ELR (cell line): ENCODE measurements at places on chromosomes 7 and 10.
A peak's percentile ranks its signal among the peaks of the same experiment; 100 is the strongest.

DNA sequence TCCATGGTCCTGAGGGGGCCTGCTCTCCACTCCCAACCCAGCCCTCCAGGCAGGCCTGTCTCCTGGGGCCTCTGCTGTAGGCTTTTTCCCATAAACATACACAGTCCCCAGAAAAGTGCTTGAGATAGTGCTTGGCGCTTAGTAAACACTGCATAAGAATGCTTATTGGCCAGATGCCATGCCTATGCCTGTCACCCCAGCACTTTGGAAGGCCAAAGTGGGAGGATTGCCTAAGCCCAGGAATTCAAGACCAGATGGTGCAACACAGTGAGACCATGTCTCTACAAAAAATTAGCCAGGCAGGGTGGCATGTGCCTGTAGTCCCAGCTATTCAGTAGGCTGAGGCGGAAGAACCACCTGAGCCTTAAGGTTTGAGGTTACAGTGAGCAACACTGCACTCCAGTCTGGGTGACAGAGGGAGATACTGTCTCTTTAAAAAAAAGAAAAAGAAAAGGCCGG, 24.6 kb upstream of the ASL start:
- peak; percentile 87 for DNase-seq

GRCh38 chr10:128064108-128064969, 61.9 kb downstream of the MKI67 start:
- peak; percentile 49 for DNase-seq

GRCh38 chr10:1648648-1649047, 88.7 kb downstream of the ADARB2 start:
- no peak for DNase-seq

DNA sequence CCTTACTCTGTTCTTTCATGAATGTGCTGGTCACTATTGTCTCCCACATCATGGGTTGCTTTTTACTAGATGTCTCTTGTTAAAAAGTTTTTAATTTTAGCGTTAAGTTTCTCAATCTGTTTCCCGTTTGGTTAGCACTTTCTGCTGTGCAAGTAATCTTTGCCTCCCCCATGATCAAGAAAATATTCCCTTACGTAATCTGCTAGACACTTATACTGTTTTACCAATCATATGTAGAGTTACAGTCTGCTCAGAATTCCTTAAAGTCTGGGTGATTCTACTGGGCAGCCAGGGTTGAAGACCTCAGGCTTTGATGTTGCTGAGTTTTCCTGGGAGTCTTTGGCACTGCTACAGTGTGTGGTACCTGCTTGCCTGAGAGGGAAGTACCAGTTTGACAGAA, 38.2 kb upstream of the RPA3 start:
- DNase-seq = no peak

- no peak for DNase-seq
These were observed 41.1 kb upstream of the FAM133B start for GRCh38 chr7:92631067-92631849.

DNA sequence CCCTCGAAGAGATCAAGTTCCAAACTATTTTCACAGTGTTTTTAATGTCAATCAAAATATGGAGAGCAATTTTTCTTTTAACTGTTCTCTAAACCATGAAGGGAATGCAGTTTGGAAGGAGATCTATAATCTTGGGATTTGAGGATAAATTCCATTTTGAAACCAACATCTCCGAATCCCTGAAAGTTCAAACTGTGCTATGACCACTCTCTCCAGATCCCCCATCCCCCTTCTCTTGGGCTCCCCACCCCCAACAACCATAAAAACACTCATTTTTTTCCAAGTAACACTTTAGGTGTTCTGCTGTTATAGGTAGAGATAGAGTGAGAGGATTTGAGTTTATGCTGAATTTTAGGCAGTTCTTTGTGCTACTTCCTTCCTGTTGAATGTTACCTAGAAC, 1.7 kb downstream of the CALD1 start:
- DNase-seq = no peak

- DNase-seq = no peak
These were observed 55.0 kb downstream of the TRIM24 start for GRCh38 chr7:138515001-138515528.

DNA sequence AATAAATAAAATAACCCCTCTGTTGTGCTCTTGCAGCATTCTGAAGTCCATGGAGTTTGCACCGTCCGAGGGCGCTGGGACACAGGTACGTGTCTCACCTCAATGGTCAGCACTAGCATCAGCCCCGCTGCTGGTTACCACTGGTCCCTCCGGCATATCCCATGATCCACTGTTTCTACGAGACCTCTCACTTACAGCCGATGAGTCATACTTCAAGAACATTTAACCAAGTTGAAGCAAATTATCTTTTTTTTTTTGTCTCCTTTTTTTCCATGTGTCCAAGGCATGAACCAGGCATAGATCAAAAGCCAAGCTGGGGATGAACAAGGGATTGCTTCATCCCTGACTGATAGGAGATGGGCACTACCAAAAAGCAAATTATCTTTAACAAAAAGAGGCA, 92.9 kb upstream of the SH2B2 start:
- DNase-seq = peak; percentile 19

- DNase-seq = peak; percentile 69
These were observed 48.3 kb upstream of the PAX2 start for GRCh38 chr10:100697070-100697469.

- DNase-seq = peak; percentile 44
These were observed 69.1 kb downstream of the MEST start for GRCh38 chr7:130560972-130561371.

- no peak for DNase-seq
These were observed 149.4 kb upstream of the FERD3L start for GRCh38 chr7:19294619-19295018.

- peak; percentile 84 for DNase-seq
These were observed 43.7 kb downstream of the UNC5B start for GRCh38 chr10:71255808-71256660.
